ENCODE measurements at places on chromosomes 6 and 20.

DNA sequence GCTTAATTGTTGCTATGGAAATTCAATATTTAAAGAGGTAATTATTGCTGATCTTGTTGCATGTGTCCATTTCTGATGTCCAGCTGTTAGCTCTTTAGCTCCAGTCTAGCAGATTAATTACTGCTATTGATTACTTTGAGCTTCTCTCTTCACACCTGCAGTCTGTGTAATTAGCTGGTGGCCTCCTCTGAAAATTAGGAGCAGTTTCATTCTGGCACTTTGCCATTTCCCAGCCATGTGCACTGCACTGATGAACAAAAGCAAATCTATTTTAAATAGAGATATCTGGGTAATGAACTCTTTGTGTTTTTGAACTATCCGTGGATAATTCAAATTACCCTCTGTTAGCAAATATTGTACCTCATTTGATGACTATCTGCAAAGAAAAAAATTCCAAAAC, 275.9 kb downstream of the RNF144B start:
- no peak for DNase-seq

DNA sequence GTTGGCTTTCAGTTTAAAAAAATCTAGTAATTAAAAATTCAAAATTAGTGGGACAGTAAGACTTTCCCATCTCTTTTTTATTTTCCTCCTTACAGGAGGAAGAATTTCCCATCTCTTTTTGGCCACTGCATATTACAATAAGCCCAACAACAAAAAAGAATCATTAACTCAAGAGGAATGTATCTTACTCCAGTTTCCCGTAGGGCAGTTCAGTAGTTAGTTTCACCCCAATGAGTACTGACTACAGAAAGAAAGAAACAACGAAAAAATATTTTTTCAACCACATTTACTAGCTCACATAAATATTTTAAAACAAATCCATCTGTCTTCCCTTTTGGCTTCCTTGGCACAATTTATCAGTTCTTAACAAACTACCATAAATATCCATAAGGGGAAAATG, 14.9 kb upstream of the BLOC1S5 start:
- DNase-seq, result no peak

GRCh38 chr6:136160250-136160649, 89.9 kb downstream of the MTFR2 start:
- DNase-seq, result no peak

DNA sequence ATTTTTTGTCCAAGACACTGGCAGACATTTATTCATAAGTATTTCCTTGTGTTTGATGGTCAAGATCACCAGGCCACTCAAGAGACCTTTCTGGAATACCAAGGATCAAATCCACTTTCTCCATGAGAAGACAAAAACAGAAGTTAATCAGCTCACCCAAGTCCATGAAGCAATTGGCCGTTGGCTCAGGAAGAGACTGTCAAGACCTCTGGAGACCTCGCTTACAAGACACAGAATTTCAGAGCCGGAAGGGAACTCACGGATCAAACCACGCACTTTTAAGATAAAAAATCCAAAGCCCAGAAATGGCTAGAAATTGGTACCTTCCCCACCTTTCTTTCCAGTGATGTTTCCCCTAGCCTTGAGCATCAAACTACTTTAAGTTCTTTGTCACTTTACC, 3.3 kb downstream of the TRERF1 start:
- no peak for DNase-seq

DNA sequence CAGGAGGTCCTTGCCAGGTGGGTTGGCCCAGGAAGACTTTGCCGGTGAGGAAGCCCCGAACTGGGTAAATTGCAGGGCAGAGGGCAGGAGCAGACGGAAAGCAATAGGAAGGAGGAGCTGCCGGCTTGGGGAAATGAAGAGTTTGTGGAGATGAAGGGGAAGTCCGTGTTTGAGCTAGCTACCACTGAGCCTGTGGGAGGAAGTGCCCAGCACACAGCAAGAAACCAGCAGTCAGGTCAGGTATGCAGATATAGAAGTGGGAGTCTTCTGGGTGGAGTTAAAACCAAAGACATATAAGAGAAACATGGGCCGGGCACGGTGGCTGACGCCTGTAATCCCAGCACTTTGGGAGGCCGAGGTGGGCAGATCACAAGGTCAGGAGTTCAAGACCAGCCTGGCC, 34.7 kb downstream of the CD24 start:
- DNase-seq, result no peak

- DNase-seq, result no peak
These were observed 35.7 kb downstream of the HBS1L start for GRCh38 chr6:135018941-135019340.

DNA sequence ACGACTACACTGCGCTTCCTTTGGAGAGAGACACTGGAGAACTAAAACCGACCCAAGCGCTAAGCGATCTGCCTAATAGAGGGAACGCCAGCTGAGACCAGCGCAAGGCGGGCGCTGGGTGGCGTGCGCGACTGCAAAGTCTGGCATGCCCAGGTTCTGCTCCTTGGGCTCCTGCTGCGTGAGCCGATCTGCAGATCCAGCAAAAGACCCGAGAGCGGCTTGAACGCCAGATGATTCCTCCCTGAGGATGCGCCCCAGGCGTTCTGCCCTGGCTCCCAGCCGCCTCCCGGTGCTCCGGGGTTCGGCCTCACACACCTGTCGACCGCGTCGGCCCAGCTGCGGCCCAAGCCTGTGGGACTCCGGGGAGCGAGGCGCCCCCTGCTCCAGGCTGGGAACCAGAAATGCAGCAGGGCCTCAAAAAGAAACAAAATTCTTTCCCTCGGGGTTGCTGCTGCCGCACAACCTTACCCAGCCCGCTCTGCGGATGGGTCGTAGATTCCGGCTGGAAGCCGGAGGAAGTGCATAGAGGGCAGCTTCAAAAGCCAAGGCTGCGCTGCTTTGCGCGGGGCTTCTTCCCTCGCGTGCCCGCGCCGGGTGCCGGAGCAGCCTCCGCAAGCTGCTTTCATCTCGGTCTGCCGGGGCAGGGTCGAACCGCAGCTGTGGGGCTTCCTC, 17.9 kb upstream of the PRDM13 start:
- peak; percentile 53 for DNase-seq

DNA sequence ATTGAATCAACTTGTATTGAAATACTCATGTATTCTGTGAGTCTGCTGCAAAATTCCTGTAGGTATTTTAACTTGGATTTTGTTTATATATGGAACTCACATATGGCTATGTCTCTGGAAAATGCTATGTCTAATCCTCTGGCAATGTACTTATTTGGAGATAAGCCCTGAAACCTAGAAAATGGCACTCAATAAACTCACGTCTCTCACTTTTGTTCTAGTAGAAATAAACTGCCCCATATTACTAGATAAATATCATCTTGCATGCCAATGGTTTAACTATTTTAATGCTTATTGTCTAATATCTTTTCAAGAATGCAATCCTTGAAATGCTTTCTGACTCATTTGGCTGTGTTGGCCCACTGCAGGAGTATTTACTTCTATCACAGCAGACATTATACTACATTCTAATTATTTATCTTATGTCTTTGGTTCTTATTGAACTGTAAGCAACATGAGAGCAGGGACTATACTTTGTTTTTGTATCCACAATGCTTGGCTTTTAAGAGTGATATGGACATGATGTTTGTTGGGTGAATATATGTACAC, 292.2 kb upstream of the RSPO3 start:
- no peak for DNase-seq

DNA sequence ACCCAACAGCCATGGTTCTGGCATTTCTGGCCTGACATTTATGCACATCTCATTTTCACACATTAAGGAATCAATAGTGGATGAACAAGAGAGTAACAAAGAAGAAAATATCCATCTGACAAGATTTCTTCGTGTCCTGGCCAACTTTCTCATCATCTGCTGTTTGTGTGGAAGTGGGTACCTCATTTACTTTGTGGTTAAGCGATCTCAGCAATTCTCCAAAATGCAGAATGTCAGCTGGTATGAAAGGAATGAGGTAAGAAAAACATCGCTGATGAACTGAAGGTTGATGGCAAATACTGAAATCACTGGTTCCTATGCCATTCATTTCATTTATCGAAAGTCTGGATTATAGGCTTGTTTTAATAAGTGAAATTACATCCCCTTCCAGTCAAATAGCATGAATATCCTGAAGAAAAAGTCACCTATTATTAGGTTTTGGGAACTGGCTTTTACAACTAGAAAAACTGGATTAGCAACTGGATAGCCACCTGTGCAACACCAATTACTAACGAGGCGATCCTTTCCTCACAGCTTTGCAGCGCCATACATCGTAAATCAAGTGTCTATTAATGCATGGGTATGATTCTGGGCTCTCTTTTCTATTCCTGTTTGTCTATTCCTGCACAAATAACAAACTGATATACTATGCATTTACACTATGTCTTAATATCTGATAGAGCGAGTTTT, 50.2 kb upstream of the NOP56 start:
- no peak for DNase-seq

DNA sequence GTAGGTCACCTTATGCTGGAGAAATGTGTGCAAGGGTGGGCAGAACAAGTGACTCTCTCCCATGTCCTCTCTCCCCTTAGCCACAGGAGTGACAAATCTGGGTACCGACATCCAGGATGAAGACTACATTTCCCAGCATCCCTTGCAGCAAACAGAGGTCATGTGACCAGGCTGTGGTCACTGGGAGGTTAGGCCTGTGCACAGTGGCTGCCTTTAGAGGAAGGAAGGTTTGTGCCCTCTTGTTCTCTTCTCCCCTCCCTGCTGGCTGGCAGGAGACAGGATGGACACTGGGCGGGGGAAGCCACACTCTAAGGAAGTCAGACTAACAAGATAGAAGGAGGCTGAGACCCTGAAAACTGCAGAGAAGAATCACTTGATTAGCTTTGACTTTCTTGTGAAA, 360.2 kb downstream of the PREX1 start:
- DNase-seq, result no peak

GRCh38 chr20:52001999-52002666, 189.4 kb downstream of the ZFP64 start:
- DNase-seq, result no peak

GRCh38 chr6:20868397-20869096, 334.3 kb downstream of the CDKAL1 start:
- no peak for DNase-seq

- no peak for DNase-seq
These were observed 149.7 kb downstream of the PRL start for GRCh38 chr6:22146931-22147701.

GRCh38 chr20:12056839-12057238, 139.1 kb downstream of the BTBD3 start:
- no peak for DNase-seq

- DNase-seq, result no peak
These were observed 267.8 kb upstream of the IRAK1BP1 start for GRCh38 chr6:78599526-78599925.

- DNase-seq, result no peak
These were observed 239.3 kb upstream of the ID4 start for GRCh38 chr6:19597809-19598320.

GRCh38 chr6:15539722-15540270, 123.0 kb downstream of the DTNBP1 start:
- no peak for DNase-seq

DNA sequence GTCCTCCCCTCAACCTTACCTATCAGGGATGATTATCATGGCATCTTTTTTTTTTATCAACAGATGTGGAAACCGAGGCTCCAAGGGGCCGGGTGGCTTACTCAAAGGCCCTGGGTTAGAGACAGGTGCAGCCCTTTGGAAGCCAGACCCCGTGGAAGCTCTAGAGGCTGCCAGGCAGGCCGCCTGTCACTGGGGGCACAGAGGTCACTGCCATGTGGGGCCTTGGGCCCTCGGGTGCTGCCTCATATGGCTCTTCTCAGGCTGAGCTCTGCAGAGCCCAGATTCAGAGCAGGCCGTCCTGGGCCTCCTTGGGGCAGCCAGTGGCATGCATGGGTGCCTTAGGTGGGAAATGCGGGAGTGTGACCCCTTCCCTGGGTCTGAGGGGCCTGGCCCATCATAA, 136.3 kb downstream of the PHACTR3 start:
- DNase-seq, result no peak

DNA sequence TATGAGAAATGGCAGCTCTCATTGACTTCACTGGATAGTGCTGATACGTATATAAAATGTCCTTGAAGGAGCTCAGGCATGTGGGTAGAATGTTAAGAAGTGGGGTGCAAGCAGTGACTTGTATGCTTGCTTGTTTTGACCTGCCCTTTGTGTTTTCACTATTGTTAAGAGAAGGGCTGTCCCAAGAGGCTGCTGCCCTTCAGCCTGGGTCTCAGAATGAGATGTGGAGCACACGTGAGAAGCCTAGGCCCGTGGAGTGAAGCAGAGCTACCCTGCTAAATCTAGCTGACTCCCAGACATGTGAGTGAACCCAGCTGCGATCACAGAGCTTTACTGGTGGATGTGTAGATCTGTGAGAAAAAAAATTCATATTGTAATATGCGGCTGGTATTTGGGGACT, 305.3 kb upstream of the RGS17 start:
- DNase-seq, result no peak

DNA sequence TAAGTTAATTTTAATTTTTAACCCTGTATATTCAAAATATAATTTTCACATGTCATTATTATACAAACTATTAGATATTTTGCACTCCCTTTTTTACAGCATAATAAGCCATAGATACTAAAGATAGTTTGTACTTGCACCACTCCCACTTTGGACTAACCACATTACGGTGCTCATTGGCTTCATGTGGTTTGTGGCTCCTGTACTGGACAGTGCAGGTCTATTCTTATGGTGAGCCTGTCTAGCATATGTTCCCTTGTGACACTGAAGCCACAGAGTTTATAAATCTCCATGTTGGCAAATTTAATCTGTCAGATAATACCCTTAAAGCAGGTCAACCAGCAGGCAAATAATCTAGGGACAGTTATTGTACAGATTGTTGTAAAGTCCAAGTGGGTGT, 354.4 kb upstream of the KCNQ5 start:
- no peak for DNase-seq

- no peak for DNase-seq
These were observed 113.8 kb downstream of the BTBD9 start for GRCh38 chr6:38525888-38526287.

DNA sequence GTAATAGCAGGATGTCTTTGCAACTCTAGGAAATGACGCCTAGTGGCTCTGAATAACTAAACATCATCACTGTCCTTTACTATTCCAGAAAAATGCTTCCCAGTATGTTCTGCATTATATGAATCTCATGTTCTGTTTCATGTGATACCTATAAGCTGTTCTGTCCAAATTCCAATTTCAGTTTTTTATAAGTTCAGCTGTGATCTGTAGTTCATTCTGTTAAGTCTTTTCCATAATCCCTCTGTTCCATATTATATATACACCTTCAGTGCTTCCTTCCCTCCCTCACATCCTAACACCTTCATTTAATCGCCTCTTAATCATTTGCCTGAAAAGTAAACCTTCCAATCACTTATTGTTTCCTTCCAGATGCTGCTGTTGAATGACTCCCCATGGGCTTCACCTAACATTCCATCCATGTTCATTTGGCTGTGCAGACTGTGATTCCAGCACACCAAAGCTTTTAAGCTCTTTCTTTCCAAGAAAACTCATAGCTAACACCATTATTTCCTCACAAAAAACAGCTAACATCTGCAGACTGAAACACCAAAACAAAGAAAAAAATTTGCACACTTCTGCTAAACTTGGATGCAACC, 18.6 kb downstream of the HMGCLL1 start:
- no peak for DNase-seq

GRCh38 chr6:145898376-145898775, 65.8 kb downstream of the SHPRH start:
- DNase-seq, result no peak
